ENCODE measurements at places on chromosomes 2 and 18. TPM values are rescaled to one million over a fixed set of nuclear protein-coding genes. Genes with fewer than 3 reads are reported as not detected.

The ALPP gene
- total RNA-seq, result not detected

The HTR2B gene
- total RNA-seq, result 3.4 TPM

The GAREM1 gene
- 9.5 TPM for total RNA-seq

The GDF7 gene
- 3.2 TPM for total RNA-seq

The SUMO1 gene
- total RNA-seq, result 113 TPM

The CRACDL gene
- 1.7 TPM for total RNA-seq

The GALNT13 gene
- 18.4 TPM for total RNA-seq

The TOGARAM2 gene
- total RNA-seq, result 0.40 TPM

The MLPH gene
- 7.7 TPM for total RNA-seq

- no peaks in the 10 kb centered on the region for H3K27me3 ChIP-seq
- H3K4me3 ChIP-seq, result peak overlapping the region; percentile 72
- H3K36me3 ChIP-seq, result no peaks in the 10 kb centered on the region
- peaks cover 58% of the 10 kb centered on the region for H3K4me1 ChIP-seq
- peak; percentile 77 for DNase-seq
These were observed 101.6 kb downstream of the SPTBN1 start for GRCh38 chr2:54557601-54558187.

DNA sequence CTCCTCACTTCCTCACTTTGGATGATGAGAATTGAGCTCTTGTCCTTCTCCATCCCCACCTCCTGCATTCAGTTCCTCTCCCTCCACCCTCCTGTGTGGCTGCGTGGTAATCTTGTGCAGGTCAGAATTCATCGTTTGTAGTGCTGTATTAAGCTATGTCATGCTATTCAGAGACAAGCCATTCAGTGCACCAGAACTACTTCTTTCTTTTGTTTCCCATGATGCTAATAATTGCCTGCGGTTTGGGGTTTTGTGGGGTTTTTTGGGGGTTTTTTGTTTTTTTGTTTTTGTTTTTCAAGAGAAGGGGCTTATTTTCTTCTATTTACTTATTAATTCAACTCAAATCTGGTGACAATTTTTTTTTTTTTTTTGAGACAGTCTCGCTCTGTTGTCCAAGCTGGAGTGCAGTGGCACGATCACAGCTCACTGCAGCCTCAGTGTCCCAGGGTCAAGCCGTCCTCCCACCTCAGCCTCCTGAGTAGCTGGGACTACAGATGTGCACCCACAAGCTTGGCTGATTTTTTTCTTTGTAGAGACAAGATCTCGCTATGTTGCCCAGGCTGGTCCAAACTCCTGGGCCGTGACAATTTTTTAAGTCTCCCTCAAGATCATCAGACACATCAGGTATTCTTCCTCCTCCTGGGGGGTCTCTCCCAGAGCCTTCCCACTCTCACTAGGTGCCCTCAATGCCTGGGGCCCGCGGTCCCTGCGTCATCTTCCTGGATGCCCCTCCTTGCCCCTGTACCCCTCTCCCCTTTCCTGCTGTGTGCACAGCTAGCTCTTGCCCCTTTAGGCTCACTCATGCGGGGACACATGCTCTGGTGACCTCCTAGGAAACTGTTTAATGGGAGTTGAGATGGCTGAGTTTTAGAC is 37.8 kb downstream of the MAL start:
- no peak overlapping the region for H3K27ac ChIP-seq
- no peak overlapping the region for H3K4me3 ChIP-seq
- H3K4me1 ChIP-seq, result no peaks in the 10 kb centered on the region

DNA sequence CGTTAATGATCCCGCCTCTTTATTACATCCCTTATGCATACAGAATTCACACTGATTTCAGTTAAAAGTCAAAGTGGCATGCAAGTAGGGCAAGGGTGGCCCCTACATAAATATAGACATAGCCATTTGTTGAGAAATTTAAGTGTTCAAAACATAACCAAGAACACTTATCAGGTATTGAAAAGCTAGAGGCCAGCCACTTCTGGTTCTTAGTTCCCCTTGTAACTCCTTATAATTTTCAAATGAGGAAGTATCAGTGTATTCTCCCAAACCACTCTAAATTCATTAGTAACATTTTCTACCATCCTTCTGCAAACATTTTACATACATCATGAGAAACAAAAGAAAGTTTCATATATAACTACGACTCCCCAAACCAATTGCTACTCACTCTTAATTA is 5.8 kb upstream of the ARL5A start:
- no peak for DNase-seq
- no peak overlapping the region for H3K27ac ChIP-seq
- no peak overlapping the region for H3K4me3 ChIP-seq
- peaks cover 3% of the 10 kb centered on the region for H3K27me3 ChIP-seq
- H3K4me1 ChIP-seq, result peaks cover 7% of the 10 kb centered on the region
- H3K36me3 ChIP-seq, result no peaks in the 10 kb centered on the region

DNA sequence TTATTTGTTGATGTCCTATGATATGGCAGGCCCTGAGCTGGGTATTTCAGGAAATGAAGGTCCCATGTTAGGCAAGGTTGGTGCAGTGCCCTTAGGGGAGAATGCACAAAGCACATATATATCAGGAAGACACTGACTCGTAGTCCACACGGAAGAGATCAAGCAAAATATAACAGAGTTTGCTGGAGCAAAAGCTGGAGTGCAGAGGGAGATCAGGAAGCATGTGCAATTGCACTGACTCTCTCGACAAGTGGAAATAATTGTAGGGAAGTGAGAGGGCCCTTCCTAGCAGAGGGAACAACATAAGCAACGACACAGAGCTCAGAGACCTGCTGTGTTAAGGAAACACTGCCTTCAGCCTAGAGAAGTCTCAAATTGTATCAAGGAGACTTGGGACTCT is 4.2 kb downstream of the ZNF385B start:
- no peak overlapping the region for H3K4me3 ChIP-seq
- H3K27me3 ChIP-seq, result peaks cover 68% of the 10 kb centered on the region
- H3K4me1 ChIP-seq, result peaks cover 15% of the 10 kb centered on the region
- no peak for DNase-seq
- no peaks in the 10 kb centered on the region for H3K36me3 ChIP-seq

DNA sequence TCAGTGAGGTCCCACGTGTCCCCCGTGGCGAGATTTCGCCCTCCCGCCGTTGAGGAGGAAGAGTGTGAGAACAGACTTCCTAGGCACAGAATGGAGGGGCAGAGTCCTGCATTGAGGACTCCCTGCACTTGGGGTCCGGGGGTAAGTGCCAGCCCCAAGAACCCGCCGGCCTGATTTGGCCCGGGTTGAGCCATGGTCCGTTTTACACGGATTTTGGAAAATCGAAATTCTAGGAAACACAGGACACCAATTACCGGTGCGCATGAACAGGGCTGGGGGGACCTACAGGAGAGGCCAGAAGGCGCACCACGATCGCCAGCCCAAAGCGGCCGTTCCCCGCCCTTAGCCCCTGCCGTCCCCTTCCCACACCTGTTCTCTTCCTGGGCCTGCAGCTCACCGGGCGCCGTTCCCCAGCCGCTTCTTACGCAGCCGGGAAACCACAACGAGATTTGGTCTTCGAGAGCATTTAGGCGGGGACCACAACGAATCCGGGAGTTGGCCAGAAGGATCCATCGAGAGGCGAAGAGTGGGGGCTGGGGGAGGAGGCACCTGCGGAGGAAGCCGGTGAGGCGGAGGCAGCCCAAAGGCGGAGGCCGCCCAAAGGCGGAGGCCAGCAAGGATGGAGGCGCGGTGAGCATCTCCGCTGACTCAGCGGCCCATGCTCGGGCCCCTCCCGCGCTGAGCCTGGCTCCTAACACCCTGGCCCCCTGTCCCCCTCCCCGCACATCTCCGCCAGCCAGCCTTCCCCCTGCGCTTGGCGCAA is 464 bp upstream of the TLX2 start:
- H3K27me3 ChIP-seq, result peaks cover 85% of the 10 kb centered on the region
- H3K36me3 ChIP-seq, result no peaks in the 10 kb centered on the region
- peaks cover 6% of the 10 kb centered on the region for H3K4me1 ChIP-seq

GRCh38 chr2:119482481-119483394 is 41.5 kb downstream of the SCTR start:
- DNase-seq, result no peak
- H3K4me1 ChIP-seq, result peaks cover 33% of the 10 kb centered on the region
- no peaks in the 10 kb centered on the region for H3K27me3 ChIP-seq
- H3K36me3 ChIP-seq, result no peaks in the 10 kb centered on the region

- no peak for DNase-seq
- H3K27ac ChIP-seq, result peak overlapping the region; percentile 94
- peaks cover 15% of the 10 kb centered on the region for H3K36me3 ChIP-seq
These were observed 42.2 kb downstream of the COL3A1 start for GRCh38 chr2:189016311-189016861.

DNA sequence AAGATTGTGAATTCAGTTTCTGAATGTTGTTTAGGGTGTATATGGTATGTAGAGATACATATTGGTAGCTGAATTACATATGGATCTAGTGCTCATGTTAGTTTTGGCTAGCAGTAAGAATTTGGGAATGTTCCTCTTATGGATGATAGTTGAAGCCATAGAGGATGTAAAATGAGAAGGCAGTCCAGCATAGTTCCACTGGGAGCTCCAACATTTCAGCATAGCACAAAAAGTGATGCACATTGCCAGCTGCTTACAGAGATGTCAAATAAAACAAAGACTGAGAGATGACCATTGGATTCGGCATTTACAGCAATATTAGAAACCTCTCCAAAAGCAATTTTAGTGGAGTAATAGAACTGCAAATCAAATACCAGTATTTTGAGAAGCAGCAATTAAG is 77.4 kb downstream of the EML4 start:
- no peak overlapping the region for H3K27ac ChIP-seq
- no peak for DNase-seq
- no peak overlapping the region for H3K4me3 ChIP-seq
- no peaks in the 10 kb centered on the region for H3K27me3 ChIP-seq

GRCh38 chr2:204743393-204743960 is 198.2 kb downstream of the PARD3B start:
- peaks cover 7% of the 10 kb centered on the region for H3K36me3 ChIP-seq
- H3K4me1 ChIP-seq, result peaks cover 2% of the 10 kb centered on the region
- peak overlapping the region; percentile 1 for H3K27ac ChIP-seq
- no peak overlapping the region for H3K4me3 ChIP-seq
- DNase-seq, result no peak

- H3K4me3 ChIP-seq, result peak overlapping the region; percentile 65
- peak overlapping the region; percentile 64 for H3K27ac ChIP-seq
- peaks cover 18% of the 10 kb centered on the region for H3K4me1 ChIP-seq
- H3K27me3 ChIP-seq, result peaks cover 12% of the 10 kb centered on the region
- no peak for DNase-seq
- H3K36me3 ChIP-seq, result no peaks in the 10 kb centered on the region
These were observed 2.7 kb downstream of the GPC1 start for GRCh38 chr2:240437861-240438809.

GRCh38 chr2:67888351-67889005 is 174.3 kb downstream of the C1D start:
- H3K36me3 ChIP-seq, result no peaks in the 10 kb centered on the region
- DNase-seq, result no peak
- no peak overlapping the region for H3K27ac ChIP-seq
- H3K27me3 ChIP-seq, result no peaks in the 10 kb centered on the region
- no peak overlapping the region for H3K4me3 ChIP-seq

DNA sequence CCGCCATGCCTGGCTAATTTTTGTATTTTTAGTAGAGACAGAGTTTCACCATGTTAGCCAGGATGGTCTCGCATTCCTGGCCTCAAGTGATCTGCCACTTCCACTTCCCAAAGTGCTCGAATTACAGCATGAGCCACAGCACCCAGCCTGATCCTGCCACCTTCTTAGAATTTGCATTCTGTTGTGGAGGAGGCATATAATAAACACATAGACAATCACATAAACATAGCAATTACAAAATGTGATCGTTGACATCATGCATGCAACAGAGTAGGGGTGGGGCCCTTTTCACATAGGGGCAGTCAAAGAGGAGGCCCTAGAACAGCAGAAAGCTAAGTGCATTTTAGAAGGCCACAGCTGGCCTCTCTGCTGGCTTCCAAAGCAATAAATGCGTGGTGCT is 39.9 kb upstream of the TSPYL6 start:
- no peak for DNase-seq
- no peaks in the 10 kb centered on the region for H3K4me1 ChIP-seq

GRCh38 chr2:183059561-183059960 is 19.0 kb upstream of the DUSP19 start:
- H3K27ac ChIP-seq, result no peak overlapping the region
- no peaks in the 10 kb centered on the region for H3K27me3 ChIP-seq
- H3K4me3 ChIP-seq, result no peak overlapping the region

- H3K27ac ChIP-seq, result no peak overlapping the region
- no peaks in the 10 kb centered on the region for H3K27me3 ChIP-seq
- H3K36me3 ChIP-seq, result no peaks in the 10 kb centered on the region
- no peak for DNase-seq
These were observed 359.1 kb upstream of the SPRED2 start for GRCh38 chr2:65791404-65791975.

- no peaks in the 10 kb centered on the region for H3K36me3 ChIP-seq
- H3K4me1 ChIP-seq, result peaks cover 4% of the 10 kb centered on the region
- DNase-seq, result peak; percentile 84
These were observed at the start of gene AKAIN1 for GRCh38 chr18:5197032-5197434. AKAIN1 (minus strand) TSS chr18:5197257; CDS start chr18:5197053, 204 bp downstream.

DNA sequence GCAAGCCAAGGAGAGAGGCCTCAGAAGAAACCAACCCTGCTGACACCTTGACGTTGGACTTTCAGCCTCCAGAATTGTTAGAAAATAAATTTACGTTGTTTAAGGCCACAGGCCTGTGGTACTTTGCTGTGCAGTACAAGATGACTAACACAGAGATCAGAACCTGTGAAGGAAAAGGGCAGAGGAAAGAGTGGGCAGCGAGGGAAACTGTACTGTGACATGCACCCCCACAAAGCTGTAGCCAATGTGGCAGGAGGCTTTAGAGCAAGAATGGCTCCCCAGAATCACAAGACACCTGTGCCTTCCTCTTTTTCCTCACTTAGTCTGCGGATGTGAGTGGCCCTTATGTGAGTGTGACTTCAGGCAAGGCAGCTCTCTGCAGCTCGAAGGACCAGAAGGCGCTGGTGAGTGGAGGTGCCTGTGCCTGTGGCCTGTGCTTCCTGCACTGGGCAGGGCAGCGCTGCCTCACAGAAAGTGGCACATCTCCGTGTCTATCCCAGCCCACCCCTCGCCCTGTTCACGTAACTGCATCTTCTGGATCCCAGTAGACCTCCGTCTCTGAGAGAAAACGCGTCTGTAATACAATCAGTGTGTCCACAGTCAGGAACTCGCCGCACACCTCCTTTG is 89.5 kb downstream of the MRPS9 start:
- peaks cover 36% of the 10 kb centered on the region for H3K27me3 ChIP-seq
- H3K4me1 ChIP-seq, result no peaks in the 10 kb centered on the region
- DNase-seq, result no peak
- H3K4me3 ChIP-seq, result no peak overlapping the region
- H3K36me3 ChIP-seq, result no peaks in the 10 kb centered on the region

All from mesothelial cell of epicardium (in vitro differentiated cells).